ENCODE measurements at places on chromosomes 4 and X.

- no peak for DNase-seq
Observed at GRCh38 chr4:157838366-157838765, 334.5 kb downstream of the GASK1B start.

- no peak for DNase-seq
Observed at GRCh38 chr4:173345648-173346047, 11.5 kb upstream of the HMGB2 start.

GRCh38 chrX:106499473-106499872 lies 112.3 kb upstream of the RADX start:
- DNase-seq = no peak

GRCh38 chr4:38223782-38224236 lies 263.6 kb downstream of the PTTG2 start:
- DNase-seq = no peak

- no peak for DNase-seq
Observed at GRCh38 chrX:133190877-133191738, 27.0 kb downstream of the TFDP3 start.

- no peak for DNase-seq
Observed at GRCh38 chr4:83417566-83417965, 38.1 kb downstream of the HELQ start.

DNA sequence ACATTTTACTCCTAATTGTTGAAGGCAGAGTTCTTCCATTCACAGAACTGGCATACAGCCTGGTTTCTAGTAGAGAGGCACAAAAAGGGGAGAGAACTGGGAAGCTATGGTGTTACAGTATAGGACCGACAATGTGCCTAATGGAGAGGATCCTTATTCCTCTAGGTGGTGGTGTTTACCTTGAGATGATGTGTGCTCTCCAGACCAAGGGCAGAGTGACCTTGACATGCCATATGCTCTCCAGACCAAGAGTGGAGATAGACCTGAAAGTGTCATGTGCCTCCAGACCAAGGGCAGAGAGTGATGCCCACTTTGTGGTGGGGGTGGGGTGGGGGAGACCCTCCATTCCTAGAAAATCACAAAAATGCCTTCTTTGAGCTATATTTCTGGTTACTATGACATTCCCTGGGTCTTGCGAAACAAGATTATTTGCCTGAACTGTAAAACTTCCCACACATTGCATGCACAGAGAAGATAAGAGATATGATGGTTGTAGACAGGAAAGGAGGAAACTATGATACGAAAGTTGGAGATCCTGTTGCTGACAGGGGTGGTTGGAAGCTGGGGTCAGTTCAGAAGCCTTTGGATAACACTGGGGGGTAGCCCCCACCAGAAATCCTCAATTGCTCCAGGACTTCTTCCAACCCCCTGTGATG lies 119.7 kb downstream of the TEX13C start:
- no peak for DNase-seq

DNA sequence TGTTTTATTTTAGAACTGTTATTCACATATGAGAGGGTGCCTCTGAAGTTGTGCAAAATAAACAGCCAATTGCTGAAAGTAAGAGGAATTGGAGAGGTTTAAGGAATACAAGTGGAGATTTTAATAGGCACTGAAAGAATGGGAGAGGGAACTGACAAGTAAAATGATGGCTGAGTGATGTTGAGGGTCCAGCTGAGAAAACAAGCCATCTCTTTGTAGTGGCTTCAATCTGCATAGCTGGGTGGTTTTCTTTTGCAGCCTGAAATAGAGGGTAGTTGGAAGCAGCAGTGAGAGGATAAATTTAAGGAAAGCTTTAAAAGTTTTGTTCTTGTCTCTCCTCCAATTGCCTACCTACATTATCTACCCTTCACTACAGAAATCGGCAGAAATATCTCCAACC lies 106.7 kb upstream of the DGKK start:
- no peak for DNase-seq

Data from DMS 273 treated with DMSO at 0.1 percent for 48 hours (cell line).